ENCODE measurements at places on chromosomes 3 and 15. TPM values are rescaled to one million over a fixed set of nuclear protein-coding genes. Genes with fewer than 3 reads are reported as not detected.

DNA sequence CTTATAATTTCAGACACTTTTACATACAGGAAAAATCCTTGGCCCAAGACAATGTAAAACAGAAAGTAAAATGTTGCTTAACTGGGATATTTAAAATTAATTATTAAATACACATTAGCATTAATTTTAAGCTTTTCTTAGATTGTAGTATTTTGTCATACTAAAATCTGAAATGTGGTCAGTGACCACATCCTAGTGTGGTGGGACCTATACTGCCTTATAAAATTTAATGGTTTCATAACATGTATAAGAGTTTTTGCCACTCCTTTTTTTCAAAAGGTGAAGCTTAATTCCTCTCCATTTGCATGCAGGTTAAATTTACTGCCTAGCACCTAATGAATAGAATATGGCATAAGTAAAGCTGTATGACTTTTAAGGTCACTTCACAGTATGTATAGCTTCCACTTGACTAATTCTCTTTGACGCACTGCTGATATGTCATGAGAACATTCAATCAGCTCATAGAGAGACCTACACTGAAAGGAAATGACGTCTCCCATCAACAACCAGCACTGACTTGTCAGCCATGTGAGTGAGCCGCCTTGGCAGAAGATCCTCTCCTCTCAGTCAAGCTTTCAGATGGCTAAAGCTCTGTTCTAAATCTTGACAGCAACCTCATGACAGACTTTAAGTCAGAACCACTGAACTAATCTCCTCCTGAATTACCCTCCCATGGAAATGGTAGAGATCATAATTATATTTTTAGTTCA is 847.8 kb downstream of the SI start:
- no peak for DNase-seq

- no peak for DNase-seq
These were observed 1127.8 kb downstream of the TUSC7 start for GRCh38 chr3:117837391-117837790.

- peak; percentile 41 for DNase-seq
These were observed 721 bp downstream of the ADAMTS7 start for GRCh38 chr15:78810362-78811123.

- no peak for DNase-seq
These were observed 386.6 kb upstream of the WNT5A start for GRCh38 chr3:55873523-55874254.

DNA sequence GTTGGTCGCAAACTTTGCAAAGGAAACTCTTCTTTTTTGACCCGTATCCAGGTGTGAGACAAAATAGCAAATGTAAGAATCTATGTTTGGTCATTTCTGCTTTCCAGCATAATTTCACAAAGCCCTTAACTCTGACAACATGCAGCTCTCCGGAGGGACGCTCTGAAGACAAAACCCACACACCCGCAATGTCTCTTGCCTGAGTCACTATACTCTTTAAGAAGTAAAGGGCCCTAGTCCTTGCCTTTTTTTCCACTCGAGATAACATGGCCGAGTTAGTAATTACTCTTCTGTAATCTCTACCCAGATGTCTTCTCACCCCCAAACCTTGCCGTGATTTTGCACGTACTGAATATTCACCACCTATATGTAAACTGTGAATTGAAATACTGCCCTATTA is 115.7 kb upstream of the ADAMTS9 start:
- DNase-seq = no peak

GRCh38 chr3:160869825-160870224 is 113.8 kb downstream of the PPM1L start:
- DNase-seq = no peak

ALS2CL gene
- 0.74 TPM for total RNA-seq

ITIH1 gene
- total RNA-seq = not detected

GRCh38 chr3:30078736-30079135 is 527.7 kb upstream of the TGFBR2 start:
- DNase-seq = no peak

DNA sequence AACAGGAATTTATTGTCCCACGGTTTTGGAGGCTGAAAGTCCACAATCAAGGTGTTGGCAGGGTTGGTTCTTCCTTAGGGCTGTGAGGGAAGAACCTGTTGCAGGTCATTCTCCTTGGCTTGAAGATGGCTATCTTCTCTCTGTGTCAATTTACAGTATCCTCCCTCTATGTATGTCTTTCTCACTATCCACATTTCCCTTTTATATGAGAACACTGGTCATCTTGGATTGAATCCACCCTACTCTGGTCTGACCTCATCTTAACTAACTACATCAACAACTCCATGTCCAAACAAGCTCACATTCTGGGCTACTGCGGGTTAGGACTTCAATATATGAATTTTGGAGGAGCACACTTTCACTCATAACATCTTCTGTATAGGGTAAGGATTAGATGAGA is 61.9 kb downstream of the CLDN1 start:
- no peak for DNase-seq

- DNase-seq = peak; percentile 81
These were observed at the start of gene ITGA11 for GRCh38 chr15:68431792-68432401. ITGA11 (minus strand) TSS chr15:68432163; CDS start chr15:68432066, 97 bp downstream.

C3orf33 gene
- total RNA-seq = 2.6 TPM

GRCh38 chr3:184145111-184145524 is 10.0 kb downstream of the EIF2B5 start:
- DNase-seq = peak; percentile 61

DNA sequence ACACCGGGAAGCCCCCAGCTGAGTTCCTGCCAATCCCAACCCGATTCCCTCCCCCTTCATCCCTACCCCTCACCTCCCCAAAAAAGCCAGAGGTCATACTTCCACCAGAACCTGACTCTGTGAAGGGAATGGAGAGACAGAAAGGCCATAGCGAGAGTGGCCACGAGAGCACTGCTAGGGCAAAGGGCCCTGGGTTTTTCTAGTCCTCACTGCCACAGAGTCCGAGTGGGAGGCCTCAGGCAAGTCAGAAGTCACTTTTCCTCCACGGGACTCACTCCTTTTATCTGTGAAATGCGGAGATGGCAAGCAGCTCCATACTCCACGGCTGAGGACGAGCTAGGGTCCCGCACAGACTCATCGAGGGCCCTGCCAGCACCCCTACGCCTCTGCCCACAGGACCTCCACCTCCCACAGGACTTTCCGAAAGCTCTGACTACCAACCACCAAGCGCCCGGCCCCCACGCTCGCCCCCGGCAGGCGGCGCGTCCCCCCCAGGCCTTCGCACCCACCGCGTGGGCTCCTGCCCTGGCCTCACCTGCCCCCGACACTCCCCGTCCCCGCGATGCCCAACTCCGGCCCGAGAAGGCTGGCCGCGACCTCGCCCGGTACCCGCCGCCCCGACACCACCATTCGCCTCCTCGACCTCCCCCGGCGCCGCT is 792 bp downstream of the ATP13A3 start:
- DNase-seq = peak; percentile 46

DNA sequence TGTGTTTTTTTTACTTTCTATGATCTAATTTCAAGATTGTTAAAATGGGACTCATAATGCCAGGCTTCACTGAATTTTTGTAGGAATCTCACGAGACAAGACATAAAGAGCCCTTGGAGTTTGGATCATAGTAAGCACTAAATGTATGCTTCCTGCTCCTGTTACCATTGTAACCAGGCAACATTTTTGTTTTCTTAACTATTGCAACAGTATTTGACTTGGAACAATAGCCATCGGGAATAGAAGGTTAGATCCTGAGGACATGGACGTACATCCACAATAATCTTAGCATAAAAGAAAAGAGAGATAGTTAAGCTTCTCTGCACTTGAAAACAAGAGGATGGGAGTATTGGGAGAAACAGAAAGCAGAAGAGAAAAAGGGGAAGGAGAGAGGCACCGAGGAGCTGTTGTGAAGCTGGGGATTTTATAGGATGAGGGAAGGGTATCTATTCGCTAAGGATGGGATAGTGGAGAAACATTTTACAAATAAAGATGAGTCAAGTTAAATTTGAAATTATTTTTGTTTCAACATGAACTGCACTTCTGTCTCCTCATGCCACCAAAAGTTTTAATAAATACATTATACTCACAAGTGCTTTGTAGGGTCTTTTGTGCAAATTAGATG is 131.4 kb downstream of the TMCO5A start:
- no peak for DNase-seq

CADM2 gene
- not detected for total RNA-seq

DNA sequence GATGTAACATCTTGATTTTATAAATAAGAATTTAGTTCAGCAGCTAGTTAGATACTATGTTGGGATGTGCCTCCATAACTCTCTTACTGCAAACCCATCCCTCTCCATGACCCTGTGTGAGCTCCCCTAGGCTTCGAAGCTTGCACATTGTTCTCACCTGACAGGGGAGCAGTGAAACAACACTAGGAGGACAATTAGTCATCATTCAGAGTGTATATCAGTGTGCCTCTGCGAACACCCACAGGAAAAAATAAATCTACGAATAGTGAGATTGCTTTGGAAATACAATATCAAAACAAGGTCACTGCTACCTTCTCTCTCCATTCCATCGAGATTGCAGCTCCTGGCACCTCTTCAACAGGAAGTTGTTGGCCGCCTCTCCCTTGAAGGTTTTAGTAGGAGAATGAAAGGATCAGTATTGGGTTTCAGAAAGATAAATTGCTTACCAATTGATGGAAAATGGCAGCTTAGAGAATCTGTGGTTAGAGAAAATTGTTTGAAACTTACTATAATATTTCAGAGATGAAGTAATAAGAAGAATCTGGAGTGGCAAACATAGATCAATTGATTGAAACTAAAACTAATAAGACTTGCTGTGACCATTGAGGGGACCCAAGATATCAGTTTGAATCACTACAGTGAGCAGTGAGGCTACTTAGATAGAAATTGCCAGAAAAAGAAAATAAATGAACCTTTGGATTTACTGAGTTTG is 103.2 kb downstream of the CHL1 start:
- DNase-seq = no peak

Measured in Daoy (cell line).